Endodermal cell (in vitro differentiated cells): ENCODE measurements at places on chromosomes 3 and 15. TPM values are rescaled to one million over a fixed set of nuclear protein-coding genes. Genes with fewer than 3 reads are reported as not detected.

DNA sequence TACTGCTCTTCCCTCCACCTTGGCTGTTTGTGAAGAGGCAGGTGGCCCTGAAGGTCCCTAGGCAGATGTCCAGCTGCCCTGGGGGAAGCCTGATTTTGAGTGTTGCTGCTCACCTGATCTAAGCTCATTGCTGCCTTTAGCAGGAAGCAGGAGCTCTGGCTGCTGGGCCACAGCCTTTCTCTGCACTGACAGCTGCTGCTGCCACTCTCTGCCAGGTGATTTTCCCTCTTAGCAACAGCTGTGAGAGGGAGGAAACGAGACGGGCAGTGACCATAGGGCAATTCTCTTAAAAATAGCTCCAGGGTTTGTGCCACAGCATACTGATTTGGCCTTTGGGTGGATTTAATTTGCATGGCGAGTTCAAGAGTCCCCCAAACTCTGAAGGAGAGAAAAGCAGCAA lies 415.8 kb upstream of the SEMA6D start:
- no peak for DNase-seq

DNA sequence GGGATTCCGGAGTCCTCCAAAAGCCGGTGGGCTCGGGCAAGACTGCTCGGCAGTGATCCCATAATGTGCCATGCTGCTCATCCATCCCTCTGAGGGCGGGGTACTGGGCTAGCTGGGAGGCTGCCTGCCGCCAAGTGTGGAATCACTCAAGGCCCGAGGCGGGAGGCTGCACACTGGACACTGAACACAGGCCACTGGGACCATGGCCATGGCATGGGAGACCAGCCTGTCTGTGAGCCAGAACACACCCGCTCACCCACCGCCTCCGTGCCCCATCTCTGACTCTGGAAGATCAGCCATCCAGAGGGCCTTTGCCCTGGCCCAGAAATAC lies 1.4 kb downstream of the C3orf22 start:
- DNase-seq: no peak

GRCh38 chr3:142149673-142149992 lies 289 bp upstream of the TFDP2 start:
- no peak for DNase-seq

DNA sequence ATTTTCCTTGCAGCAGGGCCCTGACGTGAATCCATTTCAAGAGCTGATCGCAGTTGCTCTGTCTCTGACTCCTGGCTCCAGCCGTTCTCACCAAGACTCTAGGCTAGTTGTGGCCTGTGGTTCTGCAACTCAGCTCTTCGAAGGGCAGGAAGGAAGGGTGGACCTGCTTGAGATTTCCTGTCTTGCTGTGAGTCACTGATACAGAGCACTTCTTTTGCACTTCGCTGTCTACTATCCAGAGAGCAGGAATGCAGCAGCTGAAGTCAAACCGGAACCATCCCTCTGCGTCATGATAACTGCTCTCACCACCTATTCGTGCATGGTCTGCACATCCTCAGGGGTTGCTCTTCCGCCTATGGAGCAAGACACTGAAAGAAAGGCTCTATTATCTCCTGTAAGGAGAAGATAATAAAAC lies 59.7 kb downstream of the RAP2B start:
- DNase-seq: peak; percentile 59

DNA sequence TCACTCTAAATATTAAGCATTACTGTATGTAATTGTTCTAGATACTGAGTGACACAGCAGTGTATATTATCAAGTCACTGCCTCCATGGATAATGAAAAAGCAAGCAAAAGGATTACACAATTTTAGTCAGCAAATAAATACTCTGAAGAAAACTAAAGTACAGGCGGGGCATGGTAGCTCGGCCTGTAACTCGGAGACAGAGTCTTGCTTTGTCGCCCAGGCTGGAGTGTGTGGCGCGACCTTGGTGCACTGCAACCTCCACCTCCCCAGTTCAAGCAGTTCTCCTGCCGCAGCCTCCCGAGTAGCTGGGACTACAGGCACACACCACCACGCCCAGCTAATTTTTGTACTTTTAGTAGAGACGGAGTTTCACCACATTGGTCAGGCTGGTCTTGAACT lies 32.7 kb downstream of the RBM6 start:
- no peak for DNase-seq

DNA sequence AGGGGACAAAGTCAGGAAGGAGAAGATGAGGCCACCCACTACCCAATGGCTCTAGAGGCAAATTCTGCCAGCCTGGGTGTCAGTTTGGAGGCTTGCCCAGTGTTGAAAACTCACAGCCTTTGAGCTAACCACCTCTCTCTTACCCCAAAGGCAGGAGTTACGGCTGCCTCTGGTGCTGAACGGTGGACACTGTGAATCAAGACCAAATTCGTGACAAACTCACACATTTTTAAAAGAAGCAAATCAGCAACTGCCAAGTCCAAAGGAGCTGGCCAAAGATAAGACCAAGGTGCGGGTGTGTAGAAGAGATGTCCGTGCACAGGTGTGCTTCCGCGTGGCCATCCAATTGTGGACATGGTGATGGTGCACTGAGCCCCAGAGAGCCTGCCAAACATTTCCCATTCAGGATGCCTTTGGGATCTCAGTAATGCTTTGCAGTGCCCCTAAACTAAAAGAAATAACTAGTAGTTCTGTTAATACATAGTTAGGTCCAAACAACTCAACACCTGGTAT lies 74.6 kb downstream of the FAM174B start:
- DNase-seq: no peak

GRCh38 chr3:57382933-57383332 lies 90.4 kb upstream of the ASB14 start:
- DNase-seq: no peak

- no peak for DNase-seq
Measured at GRCh38 chr3:121834157-121834670, 646 bp downstream of the IQCB1 start.

GRCh38 chr3:11713171-11713570 lies 69.5 kb upstream of the VGLL4 start:
- DNase-seq: no peak

GRCh38 chr3:140238646-140239314 lies 303.8 kb downstream of the CLSTN2 start:
- no peak for DNase-seq

DNA sequence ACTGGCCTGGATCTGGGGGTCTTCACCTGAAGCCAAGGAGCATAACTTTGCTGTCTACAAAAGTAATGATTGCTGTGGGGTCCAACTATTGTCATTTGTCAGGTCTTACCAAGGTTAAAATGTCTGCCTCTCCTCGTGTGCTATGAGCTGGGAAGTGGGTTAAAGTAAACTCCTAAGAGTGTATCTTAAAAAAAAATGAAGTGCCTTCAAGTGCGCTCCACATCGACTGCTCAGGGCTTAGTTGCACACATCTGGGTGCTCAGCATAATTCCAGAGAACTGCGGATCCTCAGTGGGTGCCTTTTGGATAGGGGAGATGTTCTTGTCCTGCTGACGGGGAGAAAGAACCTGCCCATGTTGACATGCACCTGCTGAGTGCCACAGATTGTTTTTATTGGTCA lies 40.9 kb downstream of the EFCAB12 start:
- DNase-seq: no peak

DNA sequence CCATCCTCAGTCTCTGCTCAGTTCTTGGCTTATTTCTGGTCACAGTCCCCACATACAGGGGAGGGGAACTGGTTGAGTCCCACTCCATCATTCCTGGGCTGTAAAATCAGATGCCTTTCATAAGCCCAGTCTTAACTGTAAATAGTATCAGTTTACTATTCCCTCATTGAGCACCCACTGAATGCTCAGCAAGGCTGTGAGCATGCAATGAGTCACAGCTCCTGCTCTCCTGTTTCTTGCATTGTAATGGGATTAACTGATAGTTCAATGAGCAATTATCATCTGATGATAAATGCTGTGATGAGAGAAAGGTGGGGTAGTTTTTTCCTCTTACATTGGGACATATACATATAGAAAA lies 113.6 kb upstream of the TPM1 start:
- DNase-seq: no peak

- DNase-seq: no peak
Measured at GRCh38 chr3:69088063-69088462, 3.3 kb downstream of the ARL6IP5 start.

DNA sequence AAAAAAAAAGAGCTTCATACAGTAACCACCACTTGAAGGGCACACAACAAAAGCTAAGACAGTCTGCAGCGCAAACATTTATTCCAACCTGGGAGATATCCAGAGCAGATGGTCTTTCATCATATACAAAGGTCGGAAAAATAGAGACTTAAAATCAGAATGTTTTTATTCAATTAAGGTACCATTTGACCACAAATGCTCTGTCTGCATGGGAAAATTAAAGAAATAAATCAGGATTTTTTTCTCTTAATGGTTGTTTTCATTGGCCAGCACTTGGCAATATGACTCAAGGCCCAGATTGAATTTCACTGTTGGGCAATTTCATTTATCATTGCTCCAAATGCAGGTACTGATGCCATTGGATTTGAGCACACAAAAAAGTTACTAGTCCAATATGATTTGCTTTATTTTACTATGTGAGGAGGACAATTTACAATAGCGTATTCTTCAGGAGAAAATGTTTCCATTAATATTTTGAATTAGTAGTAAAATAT lies 145.9 kb upstream of the AGTR1 start:
- DNase-seq: no peak

GRCh38 chr3:183904833-183905780 lies 20.4 kb upstream of the PARL start:
- DNase-seq: peak; percentile 62

DNA sequence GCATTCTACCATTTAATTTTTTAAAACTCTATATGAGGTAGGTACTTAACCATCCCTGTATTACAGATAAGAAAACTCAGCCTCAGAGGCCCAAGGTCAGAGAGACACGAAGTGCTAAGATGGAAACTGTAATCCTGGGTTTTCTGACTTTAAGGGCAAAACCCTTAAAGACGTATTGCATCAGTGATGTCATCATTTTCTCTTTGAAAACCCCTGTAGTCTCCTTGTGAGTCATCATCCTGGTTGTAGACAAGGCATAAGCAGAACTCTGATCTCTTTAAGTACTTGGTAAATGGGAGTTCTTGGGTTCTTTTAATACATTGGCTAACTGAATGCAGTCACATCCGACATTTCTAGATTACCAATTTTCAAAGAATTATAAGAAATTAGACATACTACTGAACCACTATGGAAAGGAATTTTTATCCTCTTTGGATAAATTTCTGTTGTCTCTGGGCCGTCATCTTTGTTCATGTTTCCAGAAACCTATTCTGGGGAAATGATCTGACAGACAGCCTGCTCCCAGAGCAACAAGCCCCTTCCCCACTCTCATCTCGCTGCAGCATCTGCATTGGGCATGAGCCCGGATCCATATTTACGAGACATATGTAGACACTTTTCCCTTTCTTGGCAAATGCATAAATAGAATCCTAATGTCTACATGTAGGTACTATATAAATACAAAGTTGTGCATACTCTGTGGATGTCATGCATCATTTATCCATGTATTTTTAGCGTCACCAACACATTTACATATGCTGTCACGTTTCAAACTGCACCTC lies 48.7 kb upstream of the MDFIC2 start:
- no peak for DNase-seq

GRCh38 chr15:75028991-75029377 lies 5.6 kb downstream of the PPCDC start:
- DNase-seq: no peak

DNA sequence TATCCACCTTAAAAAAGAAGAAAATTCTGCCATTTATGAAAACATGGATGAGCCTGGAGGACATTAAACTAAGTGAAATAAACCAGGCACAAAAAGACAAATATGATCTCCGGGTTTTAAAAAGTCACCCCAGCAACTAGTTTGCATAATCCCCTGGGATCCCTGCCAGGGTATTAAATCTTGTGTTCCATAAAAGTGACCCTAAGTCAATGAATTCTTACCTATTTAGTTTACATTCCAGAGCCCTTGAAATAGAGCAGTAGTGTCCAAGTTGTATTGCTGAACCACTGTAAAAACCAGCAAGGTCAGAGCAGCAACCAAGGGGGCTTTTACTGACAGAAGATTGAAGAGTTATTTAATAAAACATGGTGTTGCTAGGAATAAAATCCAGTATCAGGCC lies 716.8 kb upstream of the BCHE start:
- no peak for DNase-seq

- DNase-seq: no peak
Measured at GRCh38 chr3:195086885-195087284, 184.1 kb downstream of the XXYLT1 start.

TMEM158 gene
- total RNA-seq: 0.31 to 1.4 TPM (median 0.34 TPM) in 3 replicates

DISP2 gene
- 0.40 and 0.50 TPM in 2 replicates for total RNA-seq

SQOR gene
- total RNA-seq: 0.24 TPM in 1 of 3 replicates, not detected in the others

HCLS1 gene
- 0.40 to 0.53 TPM in 2 of 3 replicates, not detected in the other for total RNA-seq

SPSB4 gene
- 8.2 and 8.6 TPM in 2 replicates for total RNA-seq

GMPS gene
- 117 to 138 TPM (median 136 TPM) in 3 replicates for total RNA-seq

SLC2A2 gene
- total RNA-seq: 0.48 to 0.51 TPM in 2 of 3 replicates, not detected in the other
